Activated T-helper 1 cell treated with anti-CD3 and anti-CD28 coated beads, Interleukin-12 subunit alpha, Interleukin-12 subunit beta, Interleukin-2, Interleukin-4 antibody, amounts not matched to agents 30 ng/mL and 10 ng/mL and 1 ng/mL, durations not matched to agents 14 hours and 24 hours and 36 hours (primary cell): ENCODE measurements at places on chromosomes 1 and 21.
A peak's percentile ranks its signal among the peaks of the same experiment; 100 is the strongest.

GRCh38 chr1:229950020-229950419, 117.0 kb upstream of the GALNT2 start:
- peaks cover 5% of the 10 kb centered on the region for H3K27me3 ChIP-seq
- peaks cover 12% of the 10 kb centered on the region for H3K4me1 ChIP-seq
- no peak overlapping the region for H3K4me3 ChIP-seq

DNA sequence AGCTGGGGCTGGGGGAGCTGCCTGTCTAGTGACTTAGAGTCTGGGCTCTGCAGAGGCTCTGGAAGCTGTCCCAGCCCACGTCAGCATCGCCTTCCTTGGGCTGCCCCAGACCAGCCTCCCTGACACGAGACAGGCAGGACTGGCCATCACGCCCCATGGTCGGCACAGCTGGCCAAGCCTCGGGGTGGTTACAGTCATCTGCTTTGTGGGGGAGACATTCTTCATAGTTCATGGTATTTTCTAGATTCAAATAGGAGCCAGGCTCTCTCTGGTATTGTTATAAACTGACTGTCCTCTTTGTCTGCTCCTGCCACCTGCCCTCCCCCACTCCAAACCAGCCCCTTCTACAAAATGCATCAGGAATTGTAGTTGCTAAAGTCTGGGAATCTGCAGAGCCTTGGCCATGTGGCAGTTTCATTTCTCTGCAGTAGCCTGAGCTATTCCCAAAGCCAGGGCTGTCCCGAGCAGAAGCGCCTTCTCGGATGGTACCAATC, 29.4 kb downstream of the OLFML2B start:
- H3K27ac ChIP-seq: no peak overlapping the region
- no peaks in the 10 kb centered on the region for H3K27me3 ChIP-seq
- H3K4me3 ChIP-seq: no peak overlapping the region
- H3K4me1 ChIP-seq: no peaks in the 10 kb centered on the region
- DNase-seq: no peak

- H3K36me3 ChIP-seq: no peaks in the 10 kb centered on the region
- no peak overlapping the region for H3K27ac ChIP-seq
These were observed 67.5 kb downstream of the PSMG1 start for GRCh38 chr21:39115576-39116235.

DNA sequence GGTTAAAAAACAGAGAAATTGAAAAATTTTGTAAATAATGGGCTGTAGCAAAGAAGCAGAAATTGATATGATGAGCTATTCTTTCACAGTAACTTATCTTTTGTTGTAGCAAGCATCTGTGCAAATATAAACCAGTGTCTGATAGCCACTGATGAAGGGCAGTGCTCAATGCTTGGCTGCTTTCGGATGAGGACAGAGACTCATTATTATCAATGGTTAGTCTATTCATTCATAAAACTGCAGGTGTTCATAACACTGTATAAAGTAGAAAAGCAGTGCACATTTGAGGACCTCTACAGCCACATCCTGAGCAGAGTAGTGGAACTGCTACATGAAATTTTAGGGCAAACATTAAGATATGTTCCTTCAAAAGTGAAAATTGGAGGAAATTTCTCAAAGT, 107.2 kb downstream of the FAF1 start:
- no peaks in the 10 kb centered on the region for H3K4me1 ChIP-seq
- peaks cover 10% of the 10 kb centered on the region for H3K36me3 ChIP-seq
- no peaks in the 10 kb centered on the region for H3K27me3 ChIP-seq
- DNase-seq: no peak
- no peak overlapping the region for H3K27ac ChIP-seq

GRCh38 chr1:165686121-165686970, 12.0 kb downstream of the ALDH9A1 start:
- no peak for DNase-seq
- H3K4me1 ChIP-seq: peaks cover 29% of the 10 kb centered on the region
- H3K27ac ChIP-seq: peak overlapping the region; percentile 77
- H3K27me3 ChIP-seq: no peaks in the 10 kb centered on the region

DNA sequence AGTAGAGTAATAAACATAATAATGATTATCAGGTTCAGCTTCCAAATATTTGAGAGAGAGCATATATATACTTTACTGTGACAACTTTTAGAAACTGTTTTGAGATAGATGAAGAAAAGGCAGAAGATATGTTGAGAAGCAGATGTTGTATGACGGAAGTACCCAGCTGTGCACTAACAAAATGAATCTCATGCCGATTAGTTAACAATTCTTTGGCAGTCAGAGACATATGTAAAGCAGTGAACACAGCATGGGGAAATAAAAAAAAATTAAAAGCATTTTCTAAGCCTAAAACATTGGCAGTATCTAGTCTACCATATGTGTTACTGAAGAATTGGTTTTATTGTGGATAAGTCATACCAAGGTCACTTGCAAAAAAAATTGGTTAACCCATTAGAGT, 51.8 kb downstream of the MAGI3 start:
- DNase-seq: no peak
- H3K36me3 ChIP-seq: no peaks in the 10 kb centered on the region
- H3K27ac ChIP-seq: no peak overlapping the region
- no peaks in the 10 kb centered on the region for H3K4me1 ChIP-seq

GRCh38 chr1:170680428-170680827, 16.5 kb downstream of the PRRX1 start:
- no peak for DNase-seq
- no peak overlapping the region for H3K4me3 ChIP-seq
- H3K27me3 ChIP-seq: peaks cover 15% of the 10 kb centered on the region
- H3K36me3 ChIP-seq: no peaks in the 10 kb centered on the region
- H3K4me1 ChIP-seq: no peaks in the 10 kb centered on the region

DNA sequence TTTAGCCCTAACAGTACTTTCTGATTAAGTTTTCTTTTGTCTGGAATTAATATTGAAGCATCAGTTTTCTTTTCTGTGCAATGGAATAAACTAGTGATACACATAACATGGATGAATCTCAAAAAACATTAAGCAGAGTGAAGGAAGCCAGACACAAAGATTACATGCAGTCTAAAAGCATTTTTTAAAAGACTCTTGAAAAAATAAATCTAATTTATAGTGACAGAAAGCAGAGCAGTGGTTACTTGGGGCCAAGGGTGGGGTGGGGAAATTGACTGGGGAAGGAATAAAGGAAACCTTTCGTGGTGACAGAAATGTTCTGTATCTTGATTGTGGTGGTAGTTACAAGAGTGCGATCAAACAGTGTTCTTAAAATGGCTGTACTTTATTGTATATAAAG, 20.2 kb upstream of the ST6GALNAC3 start:
- H3K27ac ChIP-seq: no peak overlapping the region
- DNase-seq: no peak
- peaks cover 2% of the 10 kb centered on the region for H3K27me3 ChIP-seq
- H3K4me3 ChIP-seq: no peak overlapping the region
- no peaks in the 10 kb centered on the region for H3K4me1 ChIP-seq
- H3K36me3 ChIP-seq: no peaks in the 10 kb centered on the region

DNA sequence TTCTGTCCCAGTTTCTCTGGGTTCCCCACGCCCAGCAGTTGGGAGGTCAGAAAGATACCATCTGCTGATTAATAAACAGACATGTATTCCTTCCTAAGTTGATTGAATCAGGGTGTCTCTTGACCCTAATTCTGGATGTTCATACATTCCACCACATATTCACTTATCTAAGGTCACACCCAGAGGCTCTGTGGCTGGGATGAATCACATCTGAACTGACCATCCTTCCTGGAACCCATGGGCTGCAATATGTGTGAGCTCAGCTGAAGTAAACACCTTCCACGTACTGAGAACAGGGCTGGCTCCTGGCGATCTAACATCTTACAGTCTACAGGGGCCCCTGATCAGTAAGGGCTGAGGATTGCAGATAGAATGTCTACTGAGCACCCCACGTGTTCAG, 20.5 kb upstream of the TRABD2B start:
- H3K27me3 ChIP-seq: peaks cover 23% of the 10 kb centered on the region
- no peak overlapping the region for H3K4me3 ChIP-seq
- no peaks in the 10 kb centered on the region for H3K36me3 ChIP-seq

DNA sequence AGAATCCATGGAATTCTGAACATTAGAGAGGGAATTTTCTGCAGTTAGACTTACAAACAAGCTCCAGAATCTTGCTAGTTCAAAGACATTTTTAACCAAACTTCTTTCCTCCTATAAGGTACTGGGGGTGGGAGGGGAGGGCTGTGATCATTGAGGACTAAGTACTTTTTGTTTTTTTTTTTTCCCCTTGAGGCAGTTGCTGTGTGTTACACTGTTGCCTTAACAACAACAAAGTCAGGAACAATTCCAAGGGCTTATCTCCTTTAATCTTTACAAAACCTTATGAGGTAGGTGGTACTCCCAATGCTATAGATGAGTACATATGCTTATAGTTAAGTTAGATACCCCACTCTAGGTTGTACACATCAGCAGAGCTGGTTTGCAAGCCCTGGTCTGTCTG, 62.9 kb downstream of the PPP1R12B start:
- no peak overlapping the region for H3K27ac ChIP-seq
- H3K4me1 ChIP-seq: no peaks in the 10 kb centered on the region
- no peak for DNase-seq
- no peak overlapping the region for H3K4me3 ChIP-seq
- no peaks in the 10 kb centered on the region for H3K36me3 ChIP-seq

DNA sequence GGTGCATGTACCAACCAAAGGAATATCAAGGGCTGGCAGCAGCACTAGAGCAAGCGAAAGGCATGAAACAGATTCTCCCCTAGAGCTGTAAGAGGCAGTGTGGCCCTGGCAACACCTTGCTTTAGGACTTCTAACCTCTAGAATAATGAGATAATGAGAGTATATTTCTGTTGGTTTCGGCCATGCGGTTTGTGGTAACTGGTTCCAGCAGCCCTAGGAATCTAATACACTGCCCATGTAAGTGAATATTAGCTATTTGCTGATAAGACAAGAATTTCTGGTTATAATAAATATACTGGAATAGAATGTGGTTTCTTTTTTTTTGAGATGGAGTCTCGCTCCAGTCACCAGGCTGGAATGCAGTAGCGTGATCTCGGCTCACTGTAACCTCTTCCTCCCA, 199.4 kb downstream of the GABPA start:
- H3K4me3 ChIP-seq: no peak overlapping the region
- peaks cover 2% of the 10 kb centered on the region for H3K36me3 ChIP-seq
- no peak for DNase-seq
- H3K27ac ChIP-seq: no peak overlapping the region
- H3K27me3 ChIP-seq: no peaks in the 10 kb centered on the region

GRCh38 chr21:33116676-33117075, 46.7 kb downstream of the OLIG1 start:
- H3K27me3 ChIP-seq: peaks cover 12% of the 10 kb centered on the region
- DNase-seq: no peak
- no peaks in the 10 kb centered on the region for H3K36me3 ChIP-seq
- H3K27ac ChIP-seq: no peak overlapping the region
- H3K4me1 ChIP-seq: peaks cover 10% of the 10 kb centered on the region
- no peak overlapping the region for H3K4me3 ChIP-seq

DNA sequence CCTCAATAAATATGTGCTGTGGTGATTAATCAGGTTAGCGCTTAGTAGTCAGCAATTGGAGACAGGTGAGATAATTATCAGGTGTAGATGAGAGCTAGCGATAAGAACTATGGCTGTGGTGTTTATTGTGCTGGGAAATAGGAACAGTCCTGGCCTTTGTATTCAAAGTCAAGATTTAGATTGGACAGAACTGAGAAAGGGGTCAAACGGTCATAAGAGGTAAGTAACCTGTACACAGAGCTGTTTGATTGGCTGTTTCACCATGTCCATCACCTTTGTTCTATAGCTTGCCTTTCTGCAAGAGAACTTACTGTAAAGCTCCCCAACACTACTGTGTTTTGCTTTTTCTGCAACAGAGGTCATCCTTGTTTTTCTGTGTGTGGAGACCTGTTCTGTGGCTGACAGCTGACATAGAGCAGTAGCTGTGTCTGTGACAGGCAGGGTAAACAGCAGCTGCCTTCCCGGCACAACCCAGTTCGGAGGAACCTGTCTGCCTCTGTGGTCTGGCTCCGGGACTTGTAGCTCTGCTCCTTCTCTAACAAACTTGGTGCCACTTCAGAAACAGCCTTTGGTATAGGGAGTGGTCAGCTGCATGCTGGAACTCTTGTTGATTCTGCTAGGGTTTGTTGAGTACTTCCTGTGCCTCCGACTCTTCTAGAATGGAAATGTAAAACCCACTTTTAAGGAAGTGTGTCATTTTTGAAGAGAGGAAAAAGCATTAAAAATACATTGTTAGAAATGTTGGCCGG, 21.1 kb upstream of the CDC42 start:
- H3K27me3 ChIP-seq: no peaks in the 10 kb centered on the region
- peak overlapping the region; percentile 71 for H3K27ac ChIP-seq
- DNase-seq: peak; percentile 56
- H3K36me3 ChIP-seq: peaks cover 4% of the 10 kb centered on the region

DNA sequence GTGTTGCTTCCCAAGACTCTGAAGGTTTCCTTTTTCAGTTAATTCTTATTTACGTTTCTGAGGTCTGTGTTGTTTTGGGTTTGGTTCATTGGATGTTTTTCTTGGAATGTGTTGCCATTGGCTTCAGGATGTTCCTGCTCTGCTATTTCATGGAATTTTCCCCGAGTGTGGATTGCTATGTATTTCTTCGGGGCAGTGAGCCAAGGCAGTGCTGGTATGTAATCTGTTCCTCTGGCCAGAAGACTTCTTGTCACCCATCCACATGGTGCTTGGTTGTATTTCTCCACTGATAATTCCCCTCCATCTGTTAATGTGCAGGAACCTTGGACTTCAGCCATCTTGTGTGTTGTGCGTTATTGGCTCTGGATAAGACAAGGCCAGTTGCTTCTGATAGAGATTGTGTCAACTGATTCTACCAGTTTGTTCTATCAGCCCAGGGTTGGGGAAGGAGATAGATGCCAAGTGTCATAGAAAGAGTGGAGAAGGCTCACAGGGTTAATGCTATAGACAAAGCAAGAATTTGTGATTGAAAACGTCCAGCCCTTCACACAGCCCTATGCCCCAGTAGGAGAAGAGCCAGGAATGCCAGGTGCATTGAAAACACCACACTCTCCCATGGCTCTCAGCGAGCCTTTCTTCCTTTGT, 505.2 kb downstream of the PLPP3 start:
- H3K36me3 ChIP-seq: no peaks in the 10 kb centered on the region
- no peak overlapping the region for H3K4me3 ChIP-seq
- DNase-seq: no peak
- H3K27me3 ChIP-seq: no peaks in the 10 kb centered on the region
- H3K27ac ChIP-seq: no peak overlapping the region

DNA sequence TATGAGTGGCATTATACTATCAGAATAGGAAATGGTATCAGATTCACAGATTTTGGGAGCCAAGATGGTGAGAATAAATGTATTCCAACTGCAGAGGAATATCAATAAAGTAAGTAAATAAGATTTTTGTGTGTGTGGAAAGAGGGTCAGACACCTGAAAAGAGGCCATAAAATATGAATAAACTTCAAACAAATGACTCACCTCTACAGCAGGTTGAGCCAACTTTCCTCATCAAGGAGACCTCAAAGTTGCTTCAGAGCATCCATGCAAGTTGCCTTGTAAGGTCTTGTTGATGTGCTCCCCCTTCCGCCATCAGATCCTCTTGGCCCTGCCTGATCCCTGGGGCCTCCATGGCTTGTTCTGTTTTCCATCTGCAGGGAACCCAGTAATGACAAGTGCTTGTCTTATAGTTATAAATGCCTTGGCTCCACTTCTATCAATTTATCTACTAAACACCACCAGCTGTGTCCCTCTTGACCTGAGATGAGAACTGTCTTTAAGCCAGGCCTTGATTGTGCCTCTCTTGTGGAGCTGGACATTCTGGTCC, 775.6 kb downstream of the LTN1 start:
- H3K4me1 ChIP-seq: no peaks in the 10 kb centered on the region
- no peak overlapping the region for H3K27ac ChIP-seq
- no peak overlapping the region for H3K4me3 ChIP-seq
- H3K27me3 ChIP-seq: no peaks in the 10 kb centered on the region
- no peaks in the 10 kb centered on the region for H3K36me3 ChIP-seq
